PC-9 (cell line): ENCODE measurements at places on chromosomes 7 and 10. TPM values are rescaled to one million over a fixed set of nuclear protein-coding genes. Genes with fewer than 3 reads are reported as not detected.

- DNase-seq, result no peak
These were observed 30.5 kb downstream of the ARMC3 start for GRCh38 chr10:22958338-22958737.

The SMO gene
- total RNA-seq, result 1.2 and 1.9 TPM in 2 replicates

The LRRC18 gene
- total RNA-seq, result not detected in 2 replicates

The TRIM50 gene
- not detected in 2 replicates for total RNA-seq
